SK-N-SH (cell line): ENCODE measurements at places on chromosomes 11 and 22. TPM values are rescaled to one million over a fixed set of nuclear protein-coding genes. Genes with fewer than 3 reads are reported as not detected.
A peak's percentile ranks its signal among the peaks of the same experiment; 100 is the strongest.

DNA sequence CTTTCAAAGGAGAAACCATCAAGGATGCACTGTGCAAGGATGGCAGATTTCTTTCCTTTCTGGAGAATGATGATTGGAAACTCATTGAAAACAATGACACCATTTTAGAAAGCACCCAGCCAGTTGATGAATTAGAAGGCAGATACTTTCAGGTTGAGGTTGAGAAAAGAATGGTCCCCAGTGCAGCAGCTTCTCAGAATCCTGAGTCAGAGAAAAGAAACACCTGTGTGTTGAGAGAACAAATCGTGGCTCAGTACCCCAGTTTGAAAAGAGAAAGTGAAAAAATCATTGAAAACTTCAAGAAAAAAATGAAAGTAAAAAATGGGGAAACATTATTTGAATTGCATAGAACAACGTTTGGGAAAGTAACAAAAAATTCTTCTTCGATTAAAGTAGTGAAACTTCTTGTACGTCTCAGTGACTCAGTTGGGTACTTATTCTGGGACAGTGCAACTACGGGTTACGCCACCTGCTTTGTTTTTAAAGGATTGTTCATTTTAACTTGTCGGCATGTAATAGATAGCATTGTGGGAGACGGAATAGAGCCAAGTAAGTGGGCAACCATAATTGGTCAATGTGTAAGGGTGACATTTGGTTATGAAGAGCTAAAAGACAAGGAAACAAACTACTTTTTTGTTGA is 9.8 kb downstream of the FAM111A start:
- no peak for DNase-seq

The SYCE3 gene
- 2.1 and 3.6 TPM in 2 replicates for polyA plus RNA-seq

DNA sequence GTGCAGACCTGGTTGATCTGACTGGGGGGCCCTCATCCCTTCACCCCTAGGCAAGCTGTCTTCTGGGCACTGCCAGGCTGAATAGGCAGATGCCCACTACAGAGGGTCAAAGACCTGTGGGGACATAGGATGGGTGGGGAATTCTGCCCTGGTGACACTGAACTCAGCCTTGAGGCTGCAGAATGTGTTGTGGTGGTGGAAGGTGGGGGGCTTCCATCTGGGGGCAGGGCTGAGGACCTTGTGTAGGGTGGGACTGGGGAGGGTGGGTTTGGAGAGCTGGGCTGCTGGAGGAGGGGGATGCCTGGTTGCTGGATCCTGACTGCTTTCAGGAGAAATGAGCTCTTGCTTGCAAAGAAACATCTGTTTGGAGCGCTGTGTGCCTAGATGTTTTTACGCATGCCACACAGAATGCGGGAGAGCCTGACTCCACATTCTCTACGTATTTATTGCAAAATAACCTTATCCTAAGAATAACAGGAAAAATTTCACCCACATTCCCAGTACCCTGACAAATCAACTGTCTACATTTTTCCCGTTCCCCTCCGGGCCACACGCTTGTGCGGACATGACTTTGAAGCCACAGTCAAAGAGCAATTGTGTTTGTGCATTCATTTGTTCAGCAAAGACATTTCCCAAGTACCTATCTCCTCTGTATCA is 18.3 kb downstream of the SMIM38 start:
- DNase-seq: no peak

GRCh38 chr22:31556627-31557203 is 60.4 kb downstream of the SFI1 start:
- peak; percentile 46 for DNase-seq

GRCh38 chr11:18490319-18490718 is 34.7 kb downstream of the LDHAL6A start:
- DNase-seq: no peak
